CD8-positive, alpha-beta memory T cell (primary cell): ENCODE measurements at places on chromosomes 2 and 18. TPM values are rescaled to one million over a fixed set of nuclear protein-coding genes. Genes with fewer than 3 reads are reported as not detected.

Gene RAX
- polyA plus RNA-seq: not detected

Gene INPP5D
- 146 TPM for polyA plus RNA-seq

Gene PRKAG3
- polyA plus RNA-seq: not detected

Gene REG1B
- not detected for polyA plus RNA-seq

Gene TGFA
- polyA plus RNA-seq: 3.0 TPM

Gene PJVK
- polyA plus RNA-seq: not detected

Gene SERPINB11
- not detected for polyA plus RNA-seq

Gene ACMSD
- not detected for polyA plus RNA-seq
